Stimulated activated CD8-positive, alpha-beta memory T cell treated with anti-CD3 and anti-CD28 coated beads, Interleukin-7, amount 100 ng/mL, for 24 hours (primary cell): ENCODE measurements at places on chromosomes 2 and 18.

GRCh38 chr2:166375736-166376487, at the start of gene SCN9A:
Gene SCN9A (minus strand): TSS chr2:166375944. CDS start chr2:166311756, 64,188 bp downstream.
- no peak for DNase-seq

DNA sequence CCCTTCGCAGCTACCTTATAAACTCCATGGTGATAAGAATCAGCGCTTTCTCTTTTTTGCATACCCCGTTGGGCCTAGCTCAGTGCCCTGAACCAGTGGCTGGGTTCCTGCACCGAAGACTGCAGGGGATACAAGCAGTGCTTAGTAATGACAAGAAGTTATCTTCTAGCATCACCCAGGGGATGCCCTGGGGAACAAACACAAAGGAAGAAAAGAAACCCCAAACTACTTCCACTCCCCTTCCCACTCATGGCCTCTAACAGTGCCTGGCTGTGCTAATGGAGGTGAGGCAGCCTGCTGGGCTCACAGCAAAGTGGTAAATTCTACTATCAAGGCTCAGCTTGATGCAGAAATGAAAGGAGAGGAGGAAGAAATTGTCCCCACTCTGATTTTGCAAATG, 314.7 kb downstream of the TXNL1 start:
- no peak for DNase-seq

- DNase-seq, result no peak
These were observed 1.5 kb downstream of the RNF152 start for GRCh38 chr18:61891271-61891670.

- no peak for DNase-seq
These were observed 162.3 kb downstream of the MREG start for GRCh38 chr2:215851082-215851481.

- no peak for DNase-seq
These were observed 72.9 kb downstream of the KLF7 start for GRCh38 chr2:207092818-207093217.

DNA sequence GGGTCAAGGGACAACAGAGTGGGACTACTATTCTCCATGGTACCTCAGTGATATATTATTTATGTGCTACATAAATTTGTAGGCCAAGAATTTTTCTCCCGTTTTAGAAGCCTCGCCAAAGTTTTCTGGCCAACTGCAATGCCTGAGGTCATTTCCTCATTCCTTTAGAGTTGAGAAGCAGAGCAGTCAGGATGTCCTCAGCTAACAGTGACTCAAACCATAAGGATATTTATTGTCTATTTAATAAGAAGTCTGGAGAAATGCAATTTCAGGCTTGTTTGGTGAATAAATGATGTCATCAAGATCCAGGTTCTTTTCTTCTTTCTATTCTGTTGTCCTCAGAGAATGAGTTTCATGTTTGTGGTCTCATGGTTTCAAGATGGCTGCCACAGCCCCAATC, 91.0 kb downstream of the ADCYAP1 start:
- no peak for DNase-seq

- DNase-seq, result no peak
These were observed 68.1 kb upstream of the DAPL1 start for GRCh38 chr2:158726911-158727592.

DNA sequence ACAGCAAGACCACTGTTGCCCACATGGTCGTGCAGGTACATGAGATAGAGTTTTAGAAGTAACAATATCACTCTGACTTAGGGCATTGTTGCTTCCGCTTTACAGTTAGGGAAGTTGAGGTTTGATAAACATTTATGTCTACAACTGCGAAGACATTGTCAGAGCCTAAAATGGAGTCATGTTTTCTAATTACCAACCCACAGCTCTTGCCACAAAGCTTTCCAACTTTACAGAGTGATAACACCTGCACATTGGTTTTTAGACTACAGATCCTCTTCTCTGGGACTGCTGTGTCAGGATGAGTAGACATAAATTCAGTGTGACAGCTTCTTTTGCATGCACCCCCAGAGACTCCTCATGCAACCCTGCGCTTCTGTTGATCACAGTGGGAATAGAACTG, 119.0 kb downstream of the FEZ2 start:
- no peak for DNase-seq

DNA sequence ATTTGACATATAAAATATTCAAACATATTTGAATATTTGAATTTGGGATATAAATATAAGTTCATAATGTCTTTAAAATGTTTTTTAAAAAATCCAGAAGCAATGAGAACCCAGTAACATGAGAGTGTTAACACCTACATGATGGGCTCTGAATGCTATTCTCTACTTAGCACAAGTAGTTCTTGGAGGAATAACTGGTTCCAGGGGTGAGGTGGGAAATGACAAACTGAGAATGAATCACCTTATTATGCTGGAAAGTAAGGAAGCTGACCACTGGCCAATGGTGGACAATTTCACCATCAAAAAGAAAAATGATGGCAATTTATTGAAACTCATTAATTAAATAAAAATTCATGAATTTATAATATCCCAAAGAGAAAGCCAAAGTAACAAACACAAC, 79.6 kb upstream of the NABP1 start:
- no peak for DNase-seq

DNA sequence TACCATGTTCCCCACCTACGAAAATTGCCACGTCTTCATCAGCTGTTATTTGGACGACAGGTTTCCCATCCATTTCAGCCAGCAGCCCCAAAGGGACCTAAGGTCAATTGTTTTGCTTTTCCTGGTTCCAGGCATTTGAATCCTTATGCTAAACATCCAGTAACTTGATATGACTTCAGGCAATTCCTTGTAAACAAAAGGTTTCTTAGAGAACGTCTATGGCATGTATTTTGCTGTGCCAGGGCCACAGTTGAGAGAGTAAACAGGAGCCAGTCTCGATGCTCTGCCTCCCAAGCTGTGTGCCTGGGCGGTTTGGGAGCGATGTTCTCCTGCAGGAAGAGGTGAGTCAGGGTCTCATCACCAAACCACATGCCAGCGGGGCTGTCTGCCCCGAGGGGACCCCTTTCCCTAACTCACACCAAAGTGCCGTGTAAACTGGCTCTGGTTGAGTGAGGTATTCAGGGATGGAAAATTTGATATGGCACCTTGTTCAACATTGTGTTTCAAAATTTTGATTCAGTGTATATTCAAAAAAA, 12.9 kb upstream of the MC5R start:
- no peak for DNase-seq

- DNase-seq, result peak; percentile 17
These were observed 27.4 kb upstream of the NMUR1 start for GRCh38 chr2:231557571-231558217.

- DNase-seq, result no peak
These were observed 96.8 kb downstream of the UBE2E3 start for GRCh38 chr2:181077128-181077709.

GRCh38 chr2:205474741-205475415, 207.4 kb upstream of the NRP2 start:
- DNase-seq, result no peak

DNA sequence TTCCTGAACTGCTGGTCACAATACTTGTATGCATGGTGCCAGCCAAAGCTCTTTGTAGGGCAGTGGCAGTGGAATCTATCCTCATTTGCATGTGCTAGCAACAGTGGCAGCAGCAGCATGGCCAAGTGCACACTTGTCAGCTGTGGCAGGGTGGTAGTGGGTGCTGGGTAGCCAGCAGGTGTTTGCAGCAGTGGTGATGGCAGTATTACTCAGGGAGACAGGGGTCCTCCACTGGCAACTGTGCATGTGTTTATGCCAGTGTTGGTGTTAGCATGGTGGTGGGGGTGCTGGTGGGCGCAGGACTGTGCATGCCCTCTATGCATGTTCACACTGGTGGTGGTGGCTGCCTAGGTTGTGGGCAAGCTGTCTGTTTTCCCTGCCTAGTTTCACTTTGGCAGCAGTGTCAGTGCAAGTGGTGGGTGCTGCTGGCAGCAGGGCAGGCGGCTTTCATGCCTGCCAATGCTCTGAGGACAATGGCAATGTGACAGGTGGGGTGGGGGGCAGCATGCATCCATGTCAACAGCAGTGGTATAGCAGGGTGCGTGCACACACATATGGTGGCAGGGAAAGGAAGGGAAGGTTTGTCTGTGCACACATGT, 41.2 kb downstream of the GALNT13 start:
- DNase-seq, result no peak

DNA sequence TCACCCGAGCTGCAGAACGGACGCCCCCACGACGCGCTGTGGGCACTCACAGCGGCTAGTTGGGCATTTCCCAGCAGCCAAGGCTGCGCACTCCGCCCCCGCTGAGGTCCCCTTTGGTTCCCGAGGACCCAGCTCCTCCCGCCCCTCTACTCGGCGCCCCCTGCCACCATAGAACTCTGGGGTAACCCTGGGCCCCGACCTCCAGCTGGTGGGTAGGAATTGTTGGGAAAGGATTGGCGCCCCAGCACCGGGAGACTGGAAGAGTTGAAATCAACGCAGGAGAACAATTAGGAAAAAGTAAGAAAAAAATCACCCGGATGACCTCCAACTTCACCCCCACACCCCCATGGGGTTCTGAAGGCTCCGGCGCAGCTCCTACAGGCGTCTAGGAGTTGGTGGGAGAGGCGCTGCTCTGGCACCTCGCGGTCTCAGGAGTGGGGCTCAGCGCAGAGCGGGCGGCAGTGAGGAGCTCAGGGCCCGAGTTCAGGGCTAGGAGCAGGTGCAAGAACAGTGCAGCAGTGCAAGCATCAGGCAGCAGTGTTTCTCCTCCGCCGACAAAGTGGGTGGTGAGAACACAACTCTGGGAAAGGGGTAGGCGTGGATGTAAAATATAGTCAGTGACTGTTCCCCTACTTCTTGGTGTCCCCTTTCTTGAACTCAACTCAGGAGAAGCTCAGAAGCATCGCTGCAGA, 14.0 kb downstream of the POU3F3 start:
- DNase-seq, result no peak
